Activated CD4-positive, alpha-beta T cell treated with anti-CD3 and anti-CD28 coated beads, Interleukin-2, amount 10 ng/mL, durations not matched to agents 7 days and 5 days (primary cell): ENCODE measurements at places on chromosomes 11 and 22. TPM values are rescaled to one million over a fixed set of nuclear protein-coding genes. Genes with fewer than 3 reads are reported as not detected.
A peak's percentile ranks its signal among the peaks of the same experiment; 100 is the strongest.

- peaks cover 2% of the 10 kb centered on the region for H3K4me1 ChIP-seq
- H3K27me3 ChIP-seq = peaks cover 2% of the 10 kb centered on the region
- H3K27ac ChIP-seq = no peak overlapping the region
Observed at GRCh38 chr22:27705408-27706080, 96.0 kb downstream of the MN1 start.

DNA sequence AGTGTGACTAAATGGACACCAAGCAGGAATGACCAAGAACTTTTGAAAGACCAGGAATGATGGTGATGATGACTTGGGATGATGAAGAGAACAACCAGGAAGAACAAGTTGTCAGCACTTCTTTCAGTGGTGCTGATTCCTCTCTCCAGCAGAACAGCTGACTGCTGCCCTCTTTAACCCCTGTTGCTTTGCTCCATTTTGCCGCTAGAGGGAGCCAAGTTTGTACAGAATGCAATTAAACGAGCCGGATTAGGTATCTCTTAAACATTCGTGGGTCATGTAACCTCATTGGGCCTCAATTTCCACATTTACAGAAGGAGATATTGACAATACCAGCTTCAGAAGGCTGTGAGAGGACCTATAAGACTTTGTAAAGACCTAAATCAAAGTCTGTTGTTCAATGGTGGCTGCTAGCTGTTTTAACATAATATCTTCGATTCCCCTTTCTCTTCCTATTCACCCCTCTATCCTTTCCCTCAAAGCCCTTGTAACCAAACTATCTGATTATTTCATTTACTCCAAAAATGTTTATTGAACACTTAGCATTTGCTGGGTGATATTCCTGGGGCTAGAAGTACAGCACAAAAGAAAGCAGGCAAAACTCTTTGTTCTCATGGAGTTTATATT is 1.9 kb downstream of the OR4S1 start:
- H3K27ac ChIP-seq = no peak overlapping the region
- H3K36me3 ChIP-seq = no peaks in the 10 kb centered on the region
- H3K27me3 ChIP-seq = peaks cover 6% of the 10 kb centered on the region

GRCh38 chr11:60282286-60282685 is 1.8 kb downstream of the MS4A4A start:
- peaks cover 8% of the 10 kb centered on the region for H3K27me3 ChIP-seq
- H3K4me3 ChIP-seq = no peak overlapping the region
- no peaks in the 10 kb centered on the region for H3K36me3 ChIP-seq
- no peak for DNase-seq

DNA sequence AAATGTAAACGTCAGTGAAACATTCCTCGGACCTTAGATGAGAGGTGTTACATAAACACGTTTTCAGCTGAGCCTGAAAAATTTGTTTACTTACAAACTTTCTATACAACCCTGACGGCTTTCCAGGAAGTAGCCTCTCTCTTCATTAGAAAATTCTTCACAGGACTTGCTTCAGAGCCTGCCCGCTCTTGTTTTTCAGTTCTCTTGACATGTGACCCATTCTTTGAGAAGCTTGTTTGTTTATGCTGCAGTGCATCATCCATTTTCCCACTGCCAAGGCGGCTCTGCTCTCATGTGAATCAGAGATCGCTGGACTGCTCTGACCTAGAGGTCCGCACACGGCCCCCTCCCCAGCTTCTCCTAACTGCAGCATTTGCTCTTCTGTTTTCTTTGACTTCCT is 47.9 kb upstream of the ARHGAP42 start:
- H3K36me3 ChIP-seq = no peaks in the 10 kb centered on the region
- H3K27ac ChIP-seq = no peak overlapping the region
- no peaks in the 10 kb centered on the region for H3K27me3 ChIP-seq
- H3K4me1 ChIP-seq = no peaks in the 10 kb centered on the region
- H3K4me3 ChIP-seq = no peak overlapping the region

GRCh38 chr11:67699521-67699920 is 25.1 kb upstream of the ALDH3B2 start:
- no peaks in the 10 kb centered on the region for H3K36me3 ChIP-seq
- DNase-seq = no peak
- H3K4me3 ChIP-seq = no peak overlapping the region
- H3K27ac ChIP-seq = no peak overlapping the region
- no peaks in the 10 kb centered on the region for H3K27me3 ChIP-seq
- H3K4me1 ChIP-seq = no peaks in the 10 kb centered on the region

- H3K4me1 ChIP-seq = peaks cover 12% of the 10 kb centered on the region
- no peaks in the 10 kb centered on the region for H3K27me3 ChIP-seq
- no peak overlapping the region for H3K4me3 ChIP-seq
- H3K27ac ChIP-seq = no peak overlapping the region
- no peak for DNase-seq
- H3K36me3 ChIP-seq = no peaks in the 10 kb centered on the region
Observed at GRCh38 chr11:103735497-103736032, 300.9 kb upstream of the DDI1 start.

DNA sequence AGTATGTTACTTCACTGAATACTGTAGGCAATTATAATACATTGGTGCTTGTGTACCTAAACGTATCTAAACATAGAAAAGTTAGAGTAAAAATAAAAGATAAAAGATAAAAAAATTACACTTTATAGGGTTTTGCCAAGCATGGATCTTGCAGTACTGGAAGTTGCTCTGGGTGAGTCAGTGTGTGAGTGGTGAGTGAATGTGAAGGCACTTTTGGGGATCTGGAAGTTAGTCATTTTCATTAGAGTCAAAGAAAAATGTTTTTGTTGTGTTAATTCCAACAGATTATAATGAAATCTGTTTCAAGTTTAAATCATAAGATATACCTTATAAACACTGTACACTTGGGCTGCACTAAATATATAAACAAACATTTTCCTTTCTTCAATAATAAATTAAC is 3.3 kb downstream of the SLC22A25 start:
- H3K36me3 ChIP-seq = no peaks in the 10 kb centered on the region
- H3K4me1 ChIP-seq = peaks cover 8% of the 10 kb centered on the region
- no peak overlapping the region for H3K27ac ChIP-seq
- no peak overlapping the region for H3K4me3 ChIP-seq

- peaks cover 4% of the 10 kb centered on the region for H3K27me3 ChIP-seq
- no peak for DNase-seq
- H3K4me1 ChIP-seq = no peaks in the 10 kb centered on the region
- no peaks in the 10 kb centered on the region for H3K36me3 ChIP-seq
- no peak overlapping the region for H3K27ac ChIP-seq
Observed at GRCh38 chr11:7143908-7144307, 55.1 kb downstream of the RBMXL2 start.

DNA sequence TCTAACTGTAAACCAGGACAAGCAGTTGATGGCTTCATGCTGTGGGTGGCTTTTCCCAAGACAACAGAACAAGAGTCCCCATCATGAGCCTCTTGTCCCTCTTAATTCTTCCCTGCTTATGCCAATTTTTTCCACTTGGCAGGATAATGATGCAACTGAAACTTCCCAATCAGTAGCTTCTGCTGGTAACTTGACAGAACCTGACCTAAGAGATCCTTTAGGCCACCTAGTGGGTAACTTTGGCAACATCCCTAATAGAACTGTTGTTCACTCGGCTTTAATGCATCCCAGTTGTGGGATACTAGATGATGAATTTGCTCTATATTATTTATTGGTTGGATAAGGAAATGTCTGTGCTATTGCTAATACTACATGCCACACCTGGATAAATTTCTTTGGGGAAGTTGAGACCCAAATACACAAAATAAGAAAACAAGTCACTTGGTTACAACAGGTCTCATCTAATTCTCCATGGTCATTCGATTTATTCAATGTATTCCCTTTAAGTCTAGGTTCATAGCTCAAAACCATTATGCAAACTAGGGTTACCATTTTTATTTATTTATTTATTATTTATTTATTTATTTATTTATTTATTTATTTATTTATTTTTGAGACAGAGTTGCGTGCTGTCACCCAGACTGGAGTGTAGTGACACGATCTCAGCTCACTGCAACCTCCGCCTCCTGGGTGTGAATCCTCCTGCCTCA is 41.4 kb upstream of the NFAM1 start:
- H3K27me3 ChIP-seq = peaks cover 20% of the 10 kb centered on the region
- DNase-seq = peak; percentile 38
- no peak overlapping the region for H3K4me3 ChIP-seq
- H3K36me3 ChIP-seq = no peaks in the 10 kb centered on the region
- H3K27ac ChIP-seq = no peak overlapping the region
- peaks cover 12% of the 10 kb centered on the region for H3K4me1 ChIP-seq

- H3K27me3 ChIP-seq = no peaks in the 10 kb centered on the region
- no peak for DNase-seq
- H3K36me3 ChIP-seq = no peaks in the 10 kb centered on the region
- no peak overlapping the region for H3K4me3 ChIP-seq
- no peak overlapping the region for H3K27ac ChIP-seq
- no peaks in the 10 kb centered on the region for H3K4me1 ChIP-seq
Observed at GRCh38 chr11:122345586-122345985, 229.6 kb upstream of the BLID start.

DNA sequence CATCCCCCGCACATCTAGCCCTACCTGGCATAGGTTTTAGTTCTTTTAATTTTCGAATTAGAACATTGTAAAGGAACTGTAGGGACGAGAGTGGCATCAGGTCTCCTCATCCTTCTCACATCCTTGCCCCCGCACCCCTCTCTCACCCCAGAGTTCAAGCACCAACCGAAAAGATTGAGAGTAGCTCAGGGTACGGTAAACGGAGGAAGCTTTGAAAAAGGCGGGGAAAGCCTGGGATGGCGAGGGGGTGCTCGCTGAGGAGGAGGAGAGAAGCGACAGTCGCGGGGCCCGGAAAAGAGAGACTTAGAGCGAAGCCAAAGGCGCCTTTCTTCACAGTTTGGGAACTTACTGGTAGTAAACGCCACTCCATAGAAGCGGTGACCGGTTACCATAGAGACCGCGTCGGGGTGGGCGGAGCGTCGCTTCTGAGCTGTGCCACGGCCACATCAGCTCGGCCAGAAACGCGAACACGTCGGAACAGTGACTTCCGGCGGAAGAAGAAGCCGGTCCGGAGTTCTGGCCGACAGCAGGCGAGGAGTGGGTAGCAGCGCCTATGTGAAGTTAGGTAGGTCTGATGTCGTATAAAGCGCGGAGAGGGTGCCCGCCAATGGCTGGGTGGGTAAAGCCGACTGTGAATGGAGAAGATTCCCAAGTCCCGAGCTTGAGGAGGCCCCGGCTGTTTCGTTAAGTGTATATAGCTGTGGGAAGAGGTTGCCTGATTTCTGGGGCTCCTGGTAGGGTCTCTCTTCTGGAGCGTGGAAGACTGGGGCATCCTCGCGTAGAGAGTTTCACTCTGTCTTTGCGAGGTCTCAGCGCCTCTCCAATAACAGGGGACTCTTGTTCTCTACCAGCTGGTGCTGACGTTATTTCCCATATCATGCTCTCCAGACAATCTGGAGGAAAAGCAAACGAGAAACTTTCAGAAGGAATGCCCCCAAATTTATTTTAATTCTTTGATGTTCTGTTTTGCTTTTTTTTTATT is at the start of the genes DCDC1 and DNAJC24:
Gene DCDC1, minus strand, starts transcription at position 392 of the 982 bp plus-strand sequence. CDS start 41,459 bp downstream, outside the sequence.
Gene DNAJC24, plus strand, starts transcription at position 513 of the 982 bp plus-strand sequence. CDS start 889 bp downstream, outside the sequence.
- H3K4me1 ChIP-seq = peaks cover 44% of the 10 kb centered on the region
- H3K27ac ChIP-seq = peak within 1 kb of the TSS; percentile 96
- H3K27me3 ChIP-seq = peaks cover 8% of the 10 kb centered on the region
- peak; percentile 95 for DNase-seq
- peaks cover 4% of the 10 kb centered on the region for H3K36me3 ChIP-seq

DNA sequence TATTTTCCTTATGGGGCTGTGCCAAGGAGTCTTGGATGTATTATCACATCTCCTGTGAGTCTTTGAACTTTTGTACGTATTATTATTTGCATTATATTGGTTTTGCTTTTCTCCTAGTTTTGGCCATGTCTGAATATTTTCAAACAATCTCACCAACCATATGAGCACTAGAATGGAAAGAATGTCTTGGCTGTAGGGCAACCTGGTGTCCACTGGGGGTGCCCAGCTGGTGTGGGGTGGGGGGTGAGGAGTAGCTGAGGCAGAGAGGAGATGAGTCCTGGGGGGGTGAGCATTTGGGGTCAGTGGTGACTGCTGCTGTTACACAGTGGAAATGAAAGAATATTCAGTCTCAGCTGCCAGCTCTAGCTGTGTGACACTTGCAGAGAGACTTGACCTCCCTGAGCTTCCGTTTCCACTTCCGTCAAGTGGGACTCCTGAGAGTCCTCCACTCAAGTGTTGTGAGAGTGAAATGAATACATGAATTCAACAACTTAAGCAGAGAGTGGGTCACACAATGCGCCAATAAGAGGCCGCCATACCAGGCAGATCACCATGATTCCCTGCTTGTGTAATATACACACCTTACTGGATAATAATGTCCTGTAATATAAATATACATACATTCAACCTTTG is 12.7 kb upstream of the PVALB start:
- H3K27me3 ChIP-seq = peaks cover 44% of the 10 kb centered on the region
- H3K27ac ChIP-seq = no peak overlapping the region
- H3K4me1 ChIP-seq = peaks cover 20% of the 10 kb centered on the region
- no peaks in the 10 kb centered on the region for H3K36me3 ChIP-seq
- no peak overlapping the region for H3K4me3 ChIP-seq
- DNase-seq = no peak

DNA sequence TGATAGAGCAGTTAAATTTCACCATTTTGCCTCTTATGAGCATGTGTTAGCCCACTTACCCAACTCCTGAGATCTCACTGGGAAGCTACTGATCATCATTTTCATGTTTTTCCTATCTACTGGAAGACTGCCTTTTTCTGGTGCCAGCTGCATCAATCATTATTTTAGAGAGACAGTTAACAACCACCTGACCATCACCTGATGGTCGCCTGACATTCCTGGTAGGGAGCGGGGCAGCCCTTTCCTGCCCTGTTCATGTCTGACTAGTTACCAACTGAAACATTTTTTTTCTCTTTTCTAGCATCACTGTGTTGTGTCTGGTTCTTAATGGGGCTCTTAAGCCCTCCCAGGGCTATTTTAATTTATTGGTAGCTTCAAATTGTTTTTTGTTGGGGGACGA is 20.2 kb upstream of the PATL1 start:
- H3K27me3 ChIP-seq = peaks cover 37% of the 10 kb centered on the region
- no peaks in the 10 kb centered on the region for H3K36me3 ChIP-seq
- no peaks in the 10 kb centered on the region for H3K4me1 ChIP-seq
- DNase-seq = no peak
- no peak overlapping the region for H3K27ac ChIP-seq

- DNase-seq = no peak
- H3K4me3 ChIP-seq = no peak overlapping the region
- H3K27ac ChIP-seq = no peak overlapping the region
- no peaks in the 10 kb centered on the region for H3K4me1 ChIP-seq
- no peaks in the 10 kb centered on the region for H3K27me3 ChIP-seq
Observed at GRCh38 chr11:103714246-103714645, 322.2 kb upstream of the DDI1 start.

APOBEC3G gene
- 96.4 TPM for total RNA-seq

OR51I1 gene
- total RNA-seq = not detected

RIMBP3C gene
- 0.92 TPM for total RNA-seq

TMPRSS5 gene
- 0.52 TPM for total RNA-seq

PLAAT5 gene
- total RNA-seq = not detected
